Activated naive CD8-positive, alpha-beta T cell treated with anti-CD3 and anti-CD28 coated beads for 36 hours (primary cell): ENCODE measurements at places on chromosomes 2 and 18.

- DNase-seq = no peak
These were observed 62.8 kb upstream of the HDAC4 start for GRCh38 chr2:239463541-239464165.

DNA sequence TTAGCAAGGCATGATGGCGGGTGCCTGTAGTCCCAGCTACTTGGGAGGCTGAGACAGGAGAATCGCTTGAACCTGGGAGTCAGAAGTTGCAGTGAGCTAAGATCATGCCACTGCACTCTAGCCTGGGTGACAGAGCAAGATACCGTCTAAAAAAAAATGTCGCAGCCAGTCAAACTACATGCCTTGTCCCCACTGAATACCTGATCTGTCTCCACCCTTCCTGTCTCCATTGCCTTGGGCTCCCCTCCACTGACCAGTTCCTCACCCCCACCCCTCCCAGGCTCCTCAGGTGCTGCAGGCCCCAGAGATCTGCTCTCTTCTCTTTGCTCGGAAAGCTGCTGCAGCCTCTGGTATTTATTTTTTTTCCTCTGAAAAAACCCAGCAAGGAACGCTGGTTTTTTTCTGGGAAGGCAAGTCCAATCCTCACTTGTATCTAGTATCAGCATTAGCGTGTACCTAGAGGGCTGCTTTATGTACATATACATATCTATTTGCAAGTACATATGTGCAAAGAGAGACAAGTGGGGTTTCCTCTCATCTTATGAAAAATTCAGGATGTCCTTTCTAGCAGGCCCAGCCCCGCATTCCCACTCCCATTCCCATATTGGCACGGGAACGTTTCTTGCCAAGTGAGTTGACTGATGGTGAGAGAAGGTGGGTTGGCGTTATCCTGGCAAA, 4.4 kb downstream of the PSD4 start:
- DNase-seq = no peak

GRCh38 chr2:109535217-109535946, 78.4 kb downstream of the SEPTIN10 start:
- no peak for DNase-seq

- peak; percentile 35 for DNase-seq
These were observed 6.7 kb upstream of the ADCY3 start for GRCh38 chr2:24926602-24927252.

DNA sequence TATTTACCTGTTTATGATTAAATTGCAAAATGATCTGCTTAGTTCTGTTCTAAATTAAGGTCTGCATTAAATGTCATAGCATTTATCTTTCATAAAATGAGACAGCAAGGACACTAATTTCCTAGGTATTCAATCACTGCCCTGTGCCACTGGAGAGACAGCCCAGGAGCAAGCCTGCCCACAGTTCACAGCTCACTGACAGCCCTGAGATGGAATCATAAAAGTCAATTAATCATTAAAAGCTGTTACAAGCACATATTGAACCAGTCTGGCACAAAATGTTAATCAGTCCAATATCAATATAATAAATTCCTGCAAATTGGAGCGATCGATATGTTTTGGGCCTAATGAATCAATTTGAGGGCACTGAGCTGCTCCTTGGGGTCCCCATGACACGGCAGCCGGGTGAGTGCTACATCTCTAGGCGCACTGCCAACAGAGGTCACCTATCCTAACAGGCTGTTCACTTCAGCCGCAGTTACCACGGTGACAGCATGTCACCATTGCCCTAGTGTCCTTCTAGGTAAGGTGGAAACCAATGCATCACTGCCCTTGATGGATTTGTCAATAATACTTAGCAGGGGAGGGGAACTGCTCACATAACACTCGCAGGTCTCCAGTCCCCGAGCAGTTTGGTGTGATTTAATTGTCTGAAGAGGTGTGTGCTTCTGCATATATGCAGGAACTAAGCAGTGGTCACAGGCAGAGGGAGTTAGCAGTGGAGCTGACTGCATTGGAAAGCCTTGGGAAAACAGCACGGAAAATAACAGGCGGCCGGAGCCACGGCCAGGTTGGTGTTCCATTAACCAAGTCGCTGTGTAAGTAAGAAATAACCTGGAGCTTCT, 47.3 kb downstream of the POU3F3 start:
- DNase-seq = no peak

DNA sequence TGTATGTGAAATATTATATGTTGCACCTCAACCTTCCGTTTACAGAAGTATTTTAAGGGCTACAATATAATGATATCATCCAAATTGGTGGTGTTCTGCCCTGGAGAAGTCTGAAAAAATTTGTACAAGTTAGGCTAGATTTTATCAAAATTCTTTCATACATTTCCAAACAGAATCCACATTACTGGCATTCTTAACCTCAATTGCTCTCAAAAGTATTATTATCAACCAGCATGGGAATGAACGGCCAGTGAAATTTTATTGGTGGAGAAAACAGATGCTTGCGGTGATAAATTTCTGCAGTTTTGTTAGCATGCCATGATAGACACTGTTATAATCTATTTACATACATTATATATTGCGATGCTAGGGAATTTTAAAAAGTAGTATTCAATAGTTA, 88.3 kb upstream of the TFPI start:
- no peak for DNase-seq

- no peak for DNase-seq
These were observed 213.8 kb downstream of the AFF3 start for GRCh38 chr2:99928470-99929053.

DNA sequence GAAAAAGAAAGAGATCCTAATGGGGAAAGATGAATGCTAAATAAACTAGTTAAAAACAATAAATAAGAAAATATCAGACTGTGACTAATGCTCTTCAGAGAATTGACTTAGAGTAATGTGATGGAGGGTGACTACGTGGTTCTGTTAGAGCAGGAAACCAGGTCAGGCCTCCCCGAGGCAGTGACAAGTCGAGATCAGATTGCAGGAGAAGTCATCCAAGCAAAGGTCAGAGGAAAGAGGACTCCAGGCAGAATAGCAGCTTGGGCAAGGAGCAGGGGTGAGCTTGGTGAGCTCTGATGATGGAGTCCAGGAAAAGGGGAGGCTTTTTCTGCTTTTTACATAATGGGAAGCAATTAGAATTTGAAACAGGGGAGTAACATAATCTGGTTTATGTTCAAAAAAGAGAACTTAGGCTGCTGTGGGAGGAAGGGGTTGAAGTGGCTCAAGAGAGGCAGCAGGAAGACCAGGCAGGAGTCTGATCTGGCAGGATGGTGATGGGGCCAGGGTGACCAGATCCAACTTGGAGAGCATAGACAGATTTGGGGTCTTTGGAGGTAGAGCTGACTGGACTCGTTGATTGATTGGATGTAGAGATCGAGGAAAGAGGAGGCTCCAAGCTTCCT, 27.3 kb upstream of the ITGB6 start:
- DNase-seq = no peak

GRCh38 chr2:42438685-42439084, 55.1 kb downstream of the KCNG3 start:
- DNase-seq = no peak

DNA sequence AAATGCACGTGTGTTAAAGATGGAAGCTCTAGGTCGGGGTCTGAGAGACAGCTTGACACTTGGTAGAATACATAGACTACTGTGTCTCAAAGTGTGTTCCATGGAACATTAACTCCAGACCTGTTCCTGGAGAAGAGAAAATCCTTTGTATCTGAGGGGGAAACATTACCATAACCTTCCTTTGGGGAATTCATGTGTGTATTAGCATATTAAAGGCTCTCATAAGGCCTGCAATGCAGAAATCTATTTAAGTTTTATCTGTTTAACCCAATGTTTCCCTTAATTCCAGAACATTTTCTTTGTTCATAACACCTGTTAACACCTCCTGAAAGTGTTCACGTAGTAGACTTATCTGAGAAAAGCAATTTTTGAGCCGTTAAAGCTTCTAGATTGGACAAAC, 99.5 kb downstream of the PLB1 start:
- DNase-seq = no peak

DNA sequence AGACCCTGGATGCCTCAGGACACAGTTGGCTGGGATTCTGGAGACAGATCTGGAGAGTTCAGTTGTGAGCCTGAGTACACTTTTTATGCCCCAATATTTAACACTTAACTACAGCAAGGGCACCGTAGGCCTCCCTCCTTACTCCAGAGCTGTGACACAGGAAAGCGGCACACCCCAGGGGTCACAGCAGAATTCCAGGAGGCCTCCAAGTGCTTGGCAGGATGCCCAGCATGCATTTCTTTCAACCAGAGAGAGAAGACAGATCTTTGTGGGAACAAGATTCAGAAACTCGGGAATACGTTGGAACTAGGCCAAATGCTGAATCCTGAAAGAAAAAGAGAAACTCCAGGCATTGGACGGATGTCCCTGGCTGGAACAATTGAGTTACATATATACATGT, 199.2 kb upstream of the NT5C1B start:
- no peak for DNase-seq

- DNase-seq = no peak
These were observed 1579.0 kb upstream of the NXPH2 start for GRCh38 chr2:140359056-140359771.

- DNase-seq = no peak
These were observed 92.3 kb downstream of the SEPTIN10 start for GRCh38 chr2:109521233-109522062.

DNA sequence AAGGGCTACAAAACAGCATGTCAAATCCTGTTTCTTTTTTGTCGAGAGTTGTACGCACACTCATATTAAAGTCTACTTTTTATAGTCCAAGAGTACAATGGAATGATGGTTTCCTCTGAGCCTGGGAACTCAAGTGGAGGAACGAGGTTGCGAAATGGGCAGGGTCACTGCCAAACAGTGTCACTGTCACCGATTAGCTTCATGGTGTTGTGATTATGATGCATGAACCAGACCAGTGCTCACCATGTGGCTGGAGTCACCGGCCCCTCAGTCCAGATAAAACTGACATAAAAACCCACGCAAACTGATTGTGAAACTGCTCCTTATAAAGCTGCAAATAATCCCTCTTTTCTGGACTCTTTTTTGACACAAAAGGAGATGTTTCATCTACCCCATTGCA, 122.0 kb downstream of the COPS8 start:
- DNase-seq = no peak

DNA sequence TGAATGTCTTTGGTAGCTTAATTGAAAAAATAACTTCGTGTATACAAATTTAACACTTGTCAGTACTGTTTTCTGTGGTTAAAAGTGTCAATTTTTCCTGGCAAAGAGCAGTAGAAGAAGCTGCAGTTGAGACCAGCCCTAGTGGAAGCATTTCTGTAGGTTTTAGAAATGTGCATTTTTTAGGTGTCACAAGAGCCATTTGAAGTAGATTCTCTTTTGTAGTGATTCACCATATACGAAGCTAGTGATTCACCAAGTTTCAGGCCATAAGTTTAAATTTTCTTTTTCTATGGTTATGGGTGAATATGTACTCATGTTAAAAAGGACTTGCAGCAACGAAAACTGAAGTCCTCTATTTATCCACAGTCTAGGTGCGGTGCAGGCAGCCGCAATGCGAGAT, 4.2 kb downstream of the NABP1 start:
- DNase-seq = no peak

DNA sequence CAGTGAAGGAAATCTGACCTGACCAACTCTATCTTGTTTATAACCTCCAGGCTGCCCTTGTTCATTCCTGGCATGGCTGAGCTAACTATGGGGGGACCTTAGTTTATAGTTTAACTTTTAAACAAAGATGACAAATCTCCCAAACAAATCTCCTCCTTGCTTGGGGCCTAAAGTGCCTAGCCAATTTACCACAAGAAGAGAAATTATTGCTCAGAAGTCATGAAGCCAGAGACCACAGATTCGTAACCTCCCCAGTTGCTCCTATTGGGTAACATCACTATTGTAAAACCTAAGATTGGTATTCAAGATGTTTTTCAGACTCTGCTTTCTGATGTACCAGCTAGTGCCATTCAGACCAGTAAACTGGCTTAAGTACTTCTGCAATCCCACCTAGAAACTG, 649.4 kb upstream of the SLC8A1 start:
- DNase-seq = no peak

DNA sequence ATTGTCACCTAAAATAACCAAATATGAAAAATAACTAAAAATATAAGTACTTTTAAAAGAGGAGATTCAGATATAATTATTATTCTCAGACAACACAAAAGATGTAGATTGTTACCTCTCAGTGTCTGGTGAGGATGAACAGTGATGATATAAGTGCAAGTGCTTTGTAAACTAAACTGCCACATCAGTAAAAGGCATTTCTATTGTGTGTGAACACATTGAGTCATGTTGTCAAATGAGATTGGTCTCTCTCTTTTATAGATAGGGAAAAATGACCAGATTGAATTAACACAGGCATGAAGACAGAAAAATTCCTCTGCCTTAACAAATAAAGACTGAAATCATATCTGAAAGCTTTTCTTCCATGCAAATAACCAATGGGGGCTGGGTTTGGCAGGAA, 182.4 kb upstream of the TMEFF2 start:
- no peak for DNase-seq

DNA sequence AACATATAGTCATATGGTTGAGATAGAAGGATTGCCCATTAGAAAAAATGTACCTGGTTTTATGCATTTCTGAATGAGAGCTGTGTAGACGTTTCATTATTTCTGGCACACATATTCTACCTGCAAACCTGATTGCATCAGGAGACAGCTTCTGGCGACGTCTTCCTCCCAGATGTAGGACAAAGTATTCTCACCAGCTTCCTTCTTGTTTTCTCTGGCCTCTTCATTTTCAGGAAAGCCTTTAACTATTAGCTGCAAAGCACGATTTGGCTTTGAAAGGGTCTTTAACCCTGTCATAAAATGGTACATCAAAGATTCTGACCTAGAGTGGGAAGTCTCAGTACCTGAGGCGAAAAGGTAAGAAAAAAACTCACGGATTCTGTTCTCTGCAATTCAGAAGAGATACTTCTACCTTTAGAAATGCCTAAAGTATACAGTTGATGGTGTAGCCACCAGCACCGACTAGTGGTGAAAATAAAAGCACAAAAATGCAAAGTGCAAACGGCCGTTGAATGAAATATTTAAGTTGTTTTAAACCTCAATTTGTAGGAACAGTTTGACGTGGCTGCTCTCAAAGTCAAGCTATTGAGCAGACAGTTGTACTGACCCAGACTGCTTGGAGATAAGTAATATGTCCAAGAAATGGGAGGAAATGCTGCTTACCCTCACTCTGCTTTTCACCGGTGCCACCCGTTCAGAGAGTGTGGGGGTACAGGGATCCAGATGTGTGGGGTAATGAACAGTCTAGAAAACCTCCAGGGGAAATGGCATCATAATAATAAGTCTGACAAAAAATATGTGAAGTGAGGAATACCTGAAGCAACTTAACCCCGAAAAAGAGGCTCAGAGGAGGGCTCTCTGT, 20.2 kb downstream of the IL18RAP start:
- DNase-seq = peak; percentile 30

DNA sequence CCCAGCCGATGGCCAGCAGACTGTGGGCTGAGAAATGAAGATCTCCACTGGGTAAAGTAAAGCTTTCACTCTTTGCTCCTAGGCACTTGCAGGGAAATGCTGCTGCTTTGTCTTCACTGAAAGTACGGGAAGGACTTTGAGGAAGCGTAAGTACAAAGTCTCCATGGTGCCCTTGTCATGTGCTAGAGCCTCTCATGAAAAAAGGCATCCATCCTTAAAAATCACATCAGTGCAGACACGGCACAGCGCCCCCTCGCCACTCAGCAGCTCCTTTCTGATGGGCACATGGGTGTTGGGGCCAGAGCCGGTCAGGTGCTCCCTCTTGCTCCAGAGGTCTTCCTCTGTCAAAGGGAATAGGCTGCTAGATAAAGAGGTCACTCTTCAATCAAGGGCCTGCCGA, 109.0 kb upstream of the STPG4 start:
- no peak for DNase-seq
